CD14-positive monocyte (primary cell): ENCODE measurements at places on chromosomes 12 and 14.

DNA sequence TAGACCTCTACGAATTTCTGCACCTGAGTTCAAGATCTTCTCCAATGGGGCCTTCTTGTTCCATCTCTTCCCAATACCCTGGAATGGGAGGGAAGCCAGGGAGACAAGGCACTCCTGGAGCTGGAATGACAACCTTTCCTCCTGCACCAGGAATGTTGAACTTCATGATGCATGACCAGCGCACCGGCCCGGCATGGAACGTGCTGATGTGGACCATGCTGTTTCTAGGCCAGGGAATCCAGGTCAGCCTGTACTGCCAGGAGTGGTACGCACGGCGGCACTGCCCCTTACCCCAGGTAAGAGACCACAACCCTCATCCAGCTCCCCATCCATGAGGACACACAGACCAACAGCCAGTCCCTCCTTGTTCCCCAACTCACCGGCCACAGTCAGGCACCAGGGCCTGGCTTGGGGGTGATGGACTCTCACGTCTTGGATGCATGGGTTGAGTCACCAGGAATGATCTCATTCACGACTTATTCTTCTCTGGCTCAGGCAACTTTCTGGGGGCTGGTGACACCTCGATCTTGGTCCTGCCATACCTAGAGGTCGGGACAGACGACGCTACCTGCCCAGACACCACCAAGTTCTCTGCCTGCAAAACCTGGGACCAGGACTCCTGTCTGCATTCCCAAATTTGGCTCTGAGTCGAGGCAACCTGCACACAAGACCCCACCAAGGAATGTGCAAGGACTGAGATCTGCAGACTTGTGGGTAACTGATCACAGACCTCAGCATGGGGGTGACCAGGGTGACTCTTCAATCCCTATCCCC lies 20.5 kb downstream of the SOAT2 start:
- DNase-seq: no peak

GRCh38 chr14:89507521-89507920 lies 90.5 kb upstream of the FOXN3 start:
- peak; percentile 52 for DNase-seq

GRCh38 chr12:46717868-46718267 lies 107.9 kb downstream of the SLC38A4 start:
- DNase-seq: no peak

DNA sequence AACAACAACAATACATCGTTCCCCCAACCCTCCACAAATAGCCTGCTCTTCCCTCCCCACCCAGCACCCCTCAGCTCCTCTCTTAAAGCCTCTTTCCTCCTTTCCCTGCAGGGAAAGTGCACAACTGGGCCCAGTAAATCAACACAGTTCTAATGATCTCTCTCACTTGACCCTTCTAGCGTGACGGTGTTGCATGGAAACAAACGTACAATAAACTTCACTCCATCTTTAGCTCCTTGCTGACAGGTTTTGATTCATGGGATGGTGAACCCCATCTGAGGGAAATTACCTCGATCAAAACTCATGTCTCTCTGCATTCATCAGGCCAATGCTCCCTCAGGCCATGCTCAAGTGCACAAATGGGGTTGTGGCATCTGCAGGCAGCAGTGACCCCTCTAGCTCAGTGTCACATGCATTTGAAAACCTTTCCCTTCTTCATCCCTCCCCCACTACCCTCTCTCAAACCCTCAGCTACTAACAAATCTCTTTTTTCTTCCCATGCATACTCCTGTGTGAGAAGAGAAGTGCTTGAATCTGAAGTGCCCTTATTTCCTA lies 22.9 kb downstream of the GDF11 start:
- no peak for DNase-seq

- no peak for DNase-seq
Measured at GRCh38 chr12:76346236-76346635, 2.0 kb downstream of the BBS10 start.

GRCh38 chr12:104423809-104424208 lies 32.9 kb upstream of the CHST11 start:
- DNase-seq: no peak

DNA sequence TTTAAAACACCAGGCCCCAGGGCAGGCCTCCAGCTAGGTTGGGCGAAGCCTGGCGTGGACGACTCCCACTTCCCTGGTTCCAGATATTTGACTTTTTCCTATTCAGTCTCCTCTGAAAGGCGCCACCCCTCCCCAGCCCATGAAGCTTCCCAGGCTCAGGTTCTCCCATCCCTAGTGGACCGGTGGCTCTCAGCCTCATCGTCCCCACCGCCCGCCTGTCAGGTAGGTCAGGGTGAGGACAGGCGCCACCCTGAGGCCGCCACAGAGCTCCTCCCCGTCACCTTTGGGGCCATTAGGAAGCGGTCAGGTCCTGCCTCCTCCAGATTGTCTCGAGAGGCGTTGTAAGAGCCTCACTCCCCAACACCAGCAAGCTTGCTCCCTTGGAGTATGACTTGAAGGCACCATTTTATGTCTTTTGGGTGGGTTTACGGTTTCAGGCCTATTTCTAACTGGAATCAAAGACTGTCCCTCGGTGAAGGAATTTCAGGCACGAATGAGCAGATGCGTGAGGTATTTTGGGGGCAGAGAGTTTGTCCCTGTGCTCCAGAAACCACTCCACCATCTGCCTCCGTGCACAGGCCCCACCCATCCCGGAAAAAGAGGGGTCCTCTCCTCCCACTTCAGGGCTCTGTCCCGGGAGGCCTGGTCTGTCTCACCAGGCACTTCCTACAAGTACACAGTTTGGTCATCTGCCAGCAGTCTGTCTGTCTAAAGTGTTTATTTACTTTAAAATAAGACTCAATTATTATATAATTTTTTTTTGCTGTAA lies 55.6 kb downstream of the TSPAN9 start:
- no peak for DNase-seq

DNA sequence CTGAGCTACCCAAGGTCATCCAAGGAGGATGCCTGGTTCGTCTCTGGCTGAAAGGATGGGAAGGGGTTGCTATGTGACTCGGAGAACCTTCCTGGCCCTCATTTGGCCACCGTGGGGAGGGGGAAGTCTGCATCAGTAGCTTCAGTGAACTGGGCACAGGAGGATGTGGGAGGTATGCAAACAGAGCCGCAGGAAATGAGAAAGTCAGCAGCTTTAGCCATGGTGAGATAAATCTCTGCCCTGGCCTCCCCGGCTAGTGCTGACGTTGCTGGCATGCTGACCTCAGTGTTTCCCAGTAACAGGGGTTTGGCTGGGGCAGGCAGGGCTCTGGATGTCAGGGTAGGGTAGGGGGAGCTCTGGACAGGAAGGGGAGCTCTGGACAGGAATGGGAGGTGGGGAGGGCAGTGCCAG lies 2.3 kb upstream of the CEBPE start:
- DNase-seq: no peak

DNA sequence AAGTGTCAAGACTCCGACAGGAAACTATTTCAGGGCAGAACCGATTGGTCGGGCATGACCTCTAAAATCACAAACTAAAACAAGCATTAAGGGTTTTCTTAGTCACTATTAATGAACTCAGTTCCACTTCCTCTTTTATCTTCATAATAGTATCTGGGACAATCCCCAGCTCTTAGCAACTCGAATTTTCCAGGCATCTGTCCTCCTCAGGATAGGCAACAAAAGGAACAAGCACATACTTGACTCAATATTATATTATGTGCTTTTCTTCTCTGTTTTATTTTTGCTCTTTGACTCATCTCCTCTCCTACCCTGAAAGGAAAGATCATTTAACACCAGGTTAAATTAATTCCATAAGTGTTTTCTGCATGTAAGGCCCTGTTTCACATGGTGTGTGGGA lies 638.3 kb upstream of the TBX3 start:
- peak; percentile 25 for DNase-seq

DNA sequence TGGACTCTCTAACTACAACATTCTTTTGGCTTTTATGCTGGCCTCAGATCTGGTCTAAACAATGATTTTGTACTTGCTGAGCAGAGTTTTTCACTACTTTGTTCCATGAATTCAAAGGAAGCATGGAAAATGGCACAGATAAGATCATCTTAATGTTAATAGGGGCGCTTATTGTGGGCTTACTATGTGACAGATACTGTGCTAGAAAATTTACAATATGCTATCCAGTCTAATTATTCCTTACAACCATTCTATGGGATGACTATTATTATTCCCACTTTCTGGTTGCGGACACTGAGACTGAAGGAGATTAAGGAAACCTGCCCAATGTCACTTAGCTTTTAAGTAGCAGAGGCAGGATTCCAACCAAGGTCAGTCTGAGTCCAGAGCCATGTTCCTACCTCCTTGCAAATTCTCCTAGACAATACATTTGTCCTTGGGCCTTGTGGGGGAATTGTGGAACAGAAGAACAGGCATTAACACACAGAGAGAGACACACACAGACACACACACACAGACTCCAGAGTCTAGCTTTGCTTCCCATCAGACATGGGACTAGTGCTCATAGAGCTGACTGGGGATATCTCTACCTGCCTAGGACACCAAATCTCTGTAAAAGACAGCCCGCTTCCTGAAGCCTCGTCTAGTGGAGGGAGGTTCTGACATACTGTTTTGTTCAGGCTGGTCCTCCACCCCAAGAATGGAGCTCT lies 107.7 kb downstream of the SLC38A1 start:
- no peak for DNase-seq

DNA sequence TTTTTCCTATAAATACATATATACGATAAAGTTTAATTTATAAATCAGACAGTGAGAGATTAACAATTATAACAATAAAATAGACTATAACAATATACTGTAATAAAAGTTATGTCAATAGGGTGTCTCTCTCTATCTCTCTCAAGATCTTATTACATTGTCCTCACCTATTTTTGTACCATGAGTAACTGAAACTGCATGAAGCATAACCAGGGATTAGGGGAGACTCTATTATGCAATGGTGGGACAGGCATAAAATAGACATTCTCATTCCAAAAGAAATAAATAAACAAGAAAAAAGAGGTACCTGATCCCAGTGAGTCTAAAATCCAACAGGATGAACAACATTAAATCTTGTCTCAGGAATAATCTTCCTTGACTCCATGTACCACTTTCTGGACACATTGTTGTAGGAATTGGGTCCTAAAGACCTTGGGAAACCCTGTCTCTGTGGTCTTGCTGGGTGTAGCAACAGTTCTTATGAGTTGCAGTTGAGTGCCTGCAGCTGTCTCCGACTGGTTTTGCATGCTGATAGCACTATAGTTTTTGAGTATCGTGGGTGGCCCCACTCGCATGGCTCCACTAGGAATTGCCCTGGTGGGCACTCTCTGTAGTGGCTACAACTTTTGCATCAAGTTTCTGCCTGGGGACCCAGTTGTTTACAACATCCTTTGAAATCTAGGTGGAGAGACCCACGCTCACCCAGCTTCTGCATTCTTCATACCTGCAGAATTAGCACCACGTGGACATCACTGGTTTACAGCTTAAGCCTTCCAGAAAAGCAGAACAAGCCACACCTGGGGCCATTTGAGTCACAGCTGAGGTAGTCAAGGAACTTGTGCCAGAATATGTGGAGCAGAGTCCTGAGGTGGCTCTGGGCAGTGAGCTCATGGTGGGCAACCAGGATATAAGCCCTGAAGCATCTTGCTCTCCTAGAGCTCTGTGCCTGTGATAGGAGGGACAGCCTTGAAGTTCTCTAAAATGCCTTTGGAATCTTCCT lies 204.7 kb downstream of the KITLG start:
- no peak for DNase-seq

GRCh38 chr12:132432721-132433577 lies 57.0 kb upstream of the FBRSL1 start:
- DNase-seq: no peak

- DNase-seq: no peak
Measured at GRCh38 chr12:72679147-72679757, 407.1 kb downstream of the TRHDE start.

- DNase-seq: no peak
Measured at GRCh38 chr12:62045211-62045610, 215.0 kb upstream of the USP15 start.

GRCh38 chr12:111216387-111217159 lies 152.3 kb downstream of the PHETA1 start:
- peak; percentile 44 for DNase-seq

- peak; percentile 46 for DNase-seq
Measured at GRCh38 chr12:70247653-70248199, 4.5 kb downstream of the CNOT2 start.

DNA sequence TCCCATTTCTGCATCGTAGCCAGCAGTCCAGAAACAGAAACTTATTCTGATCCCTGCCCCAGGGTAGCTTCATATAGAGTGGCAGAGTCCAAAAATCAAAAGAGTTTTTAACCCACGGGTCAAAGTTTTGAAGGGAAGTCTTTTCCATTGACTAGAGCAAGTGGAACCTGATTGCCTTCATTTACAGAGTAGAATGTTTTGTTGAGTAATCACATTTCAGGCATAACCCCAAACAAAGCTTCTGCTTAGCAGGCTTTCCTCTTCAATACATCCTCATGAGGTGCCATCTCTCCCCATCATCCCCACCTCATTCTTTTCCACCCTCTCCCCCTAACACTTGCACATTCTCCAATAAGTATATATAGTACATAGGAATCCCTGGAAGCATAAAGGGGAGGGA lies 516.0 kb upstream of the FBXO33 start:
- DNase-seq: no peak

- DNase-seq: no peak
Measured at GRCh38 chr12:59911516-59911915, 315.7 kb downstream of the SLC16A7 start.

- DNase-seq: no peak
Measured at GRCh38 chr14:90154110-90154509, 92.3 kb downstream of the KCNK13 start.

- DNase-seq: no peak
Measured at GRCh38 chr14:101075801-101076413, 172.4 kb upstream of the RTL1 start.

DNA sequence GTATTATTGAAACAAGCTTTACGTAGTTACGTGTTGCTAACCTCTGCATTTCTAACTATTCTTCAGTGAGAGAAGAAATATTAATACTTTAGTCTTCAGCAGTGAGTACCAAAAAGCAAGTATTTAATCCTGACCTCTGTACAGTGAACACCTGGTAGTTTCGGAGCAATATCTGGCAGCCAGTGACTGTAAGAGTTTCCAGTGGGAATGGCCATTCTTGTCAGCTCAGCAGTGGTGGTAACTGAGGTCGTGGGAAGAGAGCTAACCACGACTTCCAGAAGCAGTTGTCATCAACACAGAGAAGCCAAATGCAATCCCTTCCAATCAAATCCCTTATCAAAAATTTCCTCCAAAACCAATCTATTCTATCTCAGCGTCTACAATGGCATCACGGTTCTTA lies 1500.2 kb upstream of the FLRT2 start:
- no peak for DNase-seq

- no peak for DNase-seq
Measured at GRCh38 chr14:53701108-53701875, 255.3 kb downstream of the BMP4 start.

DNA sequence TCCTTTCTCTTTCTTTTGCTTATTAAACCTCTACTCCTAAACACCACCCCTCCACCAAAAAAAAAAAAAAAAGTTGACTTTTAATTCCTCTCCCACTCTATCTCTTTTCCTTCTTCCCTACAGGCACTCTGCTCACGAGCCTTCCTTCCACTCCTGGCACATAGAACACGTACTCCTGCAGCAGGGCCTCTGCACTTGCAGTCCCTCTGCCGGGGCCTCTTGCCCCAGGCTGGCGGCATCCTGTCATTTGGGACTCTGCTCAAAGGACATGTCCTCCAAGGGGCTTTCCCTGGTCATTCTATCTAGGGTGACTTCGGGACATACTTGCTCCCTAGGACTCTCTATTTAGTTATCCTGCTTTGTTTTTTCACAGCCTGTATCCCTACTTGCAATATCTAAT lies 7.7 kb downstream of the FOS start:
- DNase-seq: no peak

- DNase-seq: no peak
Measured at GRCh38 chr12:3075315-3075714, 1.9 kb upstream of the TSPAN9 start.

GRCh38 chr12:58301038-58301729 lies 359.8 kb downstream of the ATP23 start:
- no peak for DNase-seq
